ENCODE measurements at places on chromosomes 7 and 10.

DNA sequence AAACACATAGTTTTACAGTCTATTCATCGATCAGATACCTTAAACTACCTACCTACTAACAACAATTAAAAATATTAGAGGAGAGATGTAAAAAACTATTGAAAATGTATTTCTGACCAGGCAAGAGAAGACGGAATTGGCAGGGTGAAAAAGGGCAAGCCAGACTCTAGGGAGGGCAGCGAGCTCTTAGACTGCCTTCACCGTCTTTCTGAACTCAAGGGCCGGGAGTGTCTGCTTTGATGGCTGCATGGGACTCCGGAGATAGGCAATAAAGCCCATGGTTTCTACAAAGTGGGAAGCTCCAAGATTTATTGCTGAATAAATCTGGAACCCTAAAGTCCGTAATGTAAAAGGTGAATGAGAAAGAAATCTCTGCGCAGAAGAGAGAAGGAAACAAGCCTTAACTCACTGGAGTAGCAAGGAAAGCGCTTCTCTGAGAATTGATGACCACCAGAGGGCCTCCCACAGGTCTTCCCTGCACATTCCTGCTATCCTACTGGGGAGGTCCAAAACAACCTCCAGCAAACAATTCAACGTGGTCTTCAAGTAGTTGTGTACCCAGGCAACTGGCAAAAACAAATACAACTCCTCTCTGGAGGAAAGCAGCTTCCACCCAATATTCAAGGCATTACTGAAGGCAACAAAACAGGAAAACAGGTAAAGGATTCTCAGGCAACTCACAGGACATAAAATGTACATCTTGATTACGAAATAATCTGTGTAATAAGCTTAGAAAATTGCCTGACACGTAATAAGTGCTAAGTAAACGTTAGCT is 181.3 kb downstream of the SDK1 start:
- peak; percentile 51 for DNase-seq

DNA sequence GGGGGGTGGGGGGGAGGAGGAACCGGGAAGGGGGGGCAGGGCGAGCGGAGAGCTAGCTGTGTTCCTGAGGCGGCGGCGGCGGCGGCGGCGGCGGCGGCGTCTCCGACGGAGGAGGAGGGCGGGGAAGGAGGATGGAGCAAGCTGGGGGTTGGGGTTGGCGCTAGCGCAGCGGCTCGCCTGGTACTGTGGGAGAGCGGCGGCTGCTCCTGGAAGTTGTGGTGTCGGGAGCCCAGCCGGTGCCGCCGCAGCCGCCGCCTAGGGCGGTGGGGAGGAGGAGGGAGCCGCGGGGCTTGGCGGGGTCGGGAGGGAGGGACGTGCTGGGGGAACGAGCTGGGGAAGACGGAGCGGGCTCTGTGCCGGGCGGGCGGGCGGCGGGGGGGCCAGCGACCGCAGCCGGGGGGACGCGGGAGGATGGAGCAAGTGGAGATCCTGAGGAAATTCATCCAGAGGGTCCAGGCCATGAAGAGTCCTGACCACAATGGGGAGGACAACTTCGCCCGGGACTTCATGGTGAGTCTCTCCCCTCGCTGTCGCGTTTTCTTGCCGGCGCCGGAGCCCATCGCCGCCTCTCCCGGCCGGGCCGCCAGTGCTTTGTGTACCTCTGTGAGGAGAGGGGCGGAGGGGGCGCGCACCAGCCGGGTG is at the start of gene PTPN12:
Gene PTPN12, plus strand, starts transcription at position 160 of the 642 bp plus-strand sequence. Its CDS starts 252 bp downstream, at position 412.
- no peak for DNase-seq

DNA sequence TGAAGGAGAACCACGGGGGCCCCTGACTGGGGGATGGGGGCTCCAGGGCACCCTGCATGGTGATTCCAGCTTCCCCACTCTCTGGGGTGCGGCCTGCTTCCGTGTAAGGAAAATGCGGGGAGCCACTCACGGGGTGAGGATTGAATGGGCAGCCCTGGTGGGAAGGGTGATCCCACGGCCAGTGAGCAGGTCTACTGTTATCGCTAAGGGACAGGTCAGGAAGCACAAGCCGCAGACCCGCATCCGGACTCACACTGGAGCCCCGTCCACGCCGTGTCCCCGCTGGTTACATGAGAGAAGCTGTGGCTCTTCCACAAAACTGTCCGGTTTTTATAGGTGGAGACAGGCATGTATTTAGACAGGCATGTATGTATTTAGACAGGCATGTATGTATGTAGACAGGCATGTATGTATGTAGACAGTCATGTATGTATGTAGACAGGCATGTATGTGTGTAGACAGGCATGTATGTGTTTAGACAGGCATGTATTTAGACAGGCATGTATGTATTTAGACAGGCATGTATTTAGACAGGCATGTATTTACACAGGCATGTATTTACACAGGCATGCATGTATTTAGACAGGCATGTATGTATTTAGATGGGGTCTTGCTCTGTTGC is 5.7 kb downstream of the PSMG3 start:
- no peak for DNase-seq

DNA sequence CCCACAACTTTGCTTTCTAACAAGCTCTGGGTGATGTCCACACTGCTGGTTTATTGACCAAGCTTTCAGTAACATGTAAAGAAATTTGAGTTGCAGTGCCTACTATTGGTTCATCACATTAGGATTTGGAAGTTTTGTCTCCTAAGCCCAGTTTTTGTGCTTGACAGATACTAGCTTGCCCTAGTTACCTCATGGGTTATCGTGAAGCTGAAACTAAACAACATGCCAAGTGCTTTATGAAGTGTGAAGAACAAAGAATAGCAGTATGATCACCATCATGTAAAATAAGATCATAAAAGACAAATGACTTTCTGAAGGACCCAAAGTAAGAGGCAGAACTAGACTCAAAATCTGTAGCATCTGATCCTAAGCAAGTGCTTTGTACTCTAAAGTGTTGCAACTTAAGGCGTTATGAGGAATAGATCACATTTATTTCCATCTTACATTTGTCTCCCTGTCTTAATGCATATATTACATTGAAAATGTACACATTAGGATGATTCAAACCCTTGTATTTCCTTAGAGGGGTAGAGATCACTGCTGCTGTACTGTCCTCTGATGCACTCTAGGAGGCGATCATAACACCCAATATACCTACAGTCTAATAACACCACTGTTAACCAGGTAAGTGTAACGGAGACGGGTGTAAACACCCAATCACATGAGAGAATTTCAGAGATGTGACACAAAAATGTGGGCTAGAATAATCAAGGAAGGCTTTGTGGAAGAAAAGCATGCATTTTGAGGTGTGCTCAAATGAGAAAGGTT is 71.3 kb downstream of the NRCAM start:
- DNase-seq: no peak

- DNase-seq: peak; percentile 15
Observed at GRCh38 chr10:110717781-110718589, 73.8 kb downstream of the RBM20 start.

DNA sequence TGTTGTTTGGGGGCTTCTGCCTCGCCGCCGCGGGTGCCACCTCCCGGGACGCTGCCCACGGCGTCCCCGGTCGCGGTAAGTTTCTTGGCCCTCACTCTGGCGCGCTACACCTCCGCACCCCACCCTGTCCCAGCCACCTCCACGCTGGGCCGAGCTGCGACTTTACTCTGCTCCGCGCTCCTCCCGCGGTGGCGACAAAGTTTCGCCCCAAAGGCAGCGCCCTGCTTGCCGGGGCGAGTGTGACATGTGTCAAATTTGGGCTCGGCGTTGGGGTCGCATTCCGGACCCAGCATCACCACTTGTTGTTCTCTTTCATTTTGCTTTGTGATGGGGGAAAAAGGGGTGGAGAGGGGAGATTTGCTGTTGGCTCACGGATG is 167.7 kb upstream of the PPP1R3A start:
- peak; percentile 38 for DNase-seq

DNA sequence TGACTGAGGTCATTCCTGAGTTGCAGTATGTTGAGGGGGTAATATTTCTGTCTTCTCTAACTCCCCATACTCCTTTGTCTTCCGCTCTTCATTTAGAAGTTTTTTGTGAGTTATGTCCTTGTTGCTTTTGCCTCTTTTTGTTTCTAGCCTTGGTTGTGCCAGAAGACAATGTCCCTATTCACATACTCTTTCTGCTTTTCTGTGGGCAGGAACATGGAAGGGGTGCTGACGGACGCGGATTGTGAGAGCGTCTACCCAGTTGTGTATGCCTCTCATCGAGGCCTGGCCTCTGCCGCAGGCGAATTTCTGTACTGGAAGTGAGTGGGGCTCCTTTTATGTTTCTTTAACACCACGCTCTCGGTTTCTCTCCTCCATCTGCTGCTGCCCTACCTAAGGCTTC is 20.5 kb downstream of the STAG3 start:
- DNase-seq: no peak

DNA sequence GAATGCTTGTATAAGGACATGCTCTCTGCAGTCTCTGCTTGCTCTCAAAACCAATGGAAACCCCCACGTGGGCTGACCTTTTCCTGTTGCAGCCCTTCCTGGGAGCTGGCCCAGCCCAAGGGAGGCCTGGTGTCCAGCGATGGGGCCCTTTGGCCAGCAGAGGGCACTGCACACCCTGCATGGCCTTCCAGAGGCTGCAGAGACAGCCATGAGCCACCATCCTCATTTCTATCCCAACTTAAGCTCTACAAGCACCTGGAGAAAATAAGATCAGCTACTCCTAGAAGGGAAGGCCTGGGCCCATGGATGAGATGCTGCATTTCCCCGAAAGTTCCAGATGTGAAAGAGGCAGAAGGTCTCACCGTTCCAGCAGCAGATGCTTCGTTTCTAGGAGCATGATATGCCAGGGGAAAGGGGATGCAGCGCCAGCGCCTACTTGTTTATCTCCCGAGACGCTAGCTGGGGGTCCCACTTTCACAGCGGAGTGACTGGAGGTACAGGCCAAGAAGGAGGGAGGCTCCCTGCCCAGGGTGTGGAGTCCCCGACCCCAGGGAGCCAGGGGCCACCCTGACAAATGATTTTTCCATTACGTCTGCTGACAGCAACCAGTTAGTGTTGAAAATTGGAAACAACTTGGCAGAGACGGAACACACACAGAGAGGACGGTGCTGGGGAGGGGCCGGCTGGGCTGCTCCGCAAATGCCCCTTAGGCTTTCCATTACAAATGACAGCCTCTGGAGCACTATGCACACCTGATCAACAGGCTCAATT is 106.4 kb downstream of the ZRANB1 start:
- DNase-seq: peak; percentile 86

DNA sequence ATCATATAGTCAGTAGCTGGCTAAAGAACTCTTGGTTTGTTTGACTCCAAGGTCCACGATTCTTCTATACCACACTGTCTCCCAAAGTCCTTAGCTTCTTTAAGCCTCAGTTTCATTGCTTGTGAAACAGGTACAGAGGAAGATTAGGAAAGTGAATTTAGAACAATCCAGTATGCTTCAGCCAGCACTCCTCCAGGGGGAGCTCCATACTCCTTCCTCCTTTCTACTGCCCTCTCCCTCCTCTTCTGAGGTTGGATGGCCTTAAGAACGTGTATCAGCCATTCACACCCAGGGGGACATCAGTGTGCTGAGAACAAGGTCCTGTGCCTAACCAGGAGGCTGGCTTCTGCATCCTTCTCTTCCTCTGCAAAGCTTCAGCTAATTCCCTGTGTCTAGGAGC is 54.8 kb upstream of the CALD1 start:
- no peak for DNase-seq

- peak; percentile 94 for DNase-seq
Observed at GRCh38 chr10:28217848-28218247, 85.0 kb downstream of the MPP7 start.

GRCh38 chr7:96589038-96589437 is 120.6 kb downstream of the SEM1 start:
- DNase-seq: no peak

DNA sequence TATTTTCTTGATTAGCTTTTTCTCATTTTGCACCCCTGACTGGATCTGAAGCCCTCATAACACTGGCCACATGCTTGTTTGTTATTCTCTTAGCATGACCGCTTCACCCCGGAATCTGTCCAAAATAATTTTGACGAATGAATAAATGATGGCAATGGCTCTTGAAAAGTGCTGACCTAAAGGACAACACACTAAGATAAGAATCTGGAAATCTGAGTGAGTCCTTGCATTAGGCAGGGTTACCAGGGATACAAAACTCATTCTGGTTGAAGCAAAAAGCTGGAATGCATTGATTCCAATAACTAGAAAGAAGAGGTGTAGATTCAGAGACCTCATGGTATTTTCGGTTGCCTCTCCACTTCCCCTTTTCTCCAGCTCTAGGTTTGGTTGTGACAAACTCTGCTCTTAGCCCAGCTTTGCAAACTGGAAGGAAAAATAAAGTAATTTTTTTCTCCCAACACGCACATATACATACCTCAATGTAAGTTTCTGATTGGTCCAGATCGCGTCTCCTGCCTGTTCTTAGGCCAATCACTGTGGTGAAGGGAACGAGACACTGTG is 157.4 kb downstream of the SKIDA1 start:
- no peak for DNase-seq

GRCh38 chr10:72814099-72814790 is 79.3 kb upstream of the OIT3 start:
- no peak for DNase-seq

DNA sequence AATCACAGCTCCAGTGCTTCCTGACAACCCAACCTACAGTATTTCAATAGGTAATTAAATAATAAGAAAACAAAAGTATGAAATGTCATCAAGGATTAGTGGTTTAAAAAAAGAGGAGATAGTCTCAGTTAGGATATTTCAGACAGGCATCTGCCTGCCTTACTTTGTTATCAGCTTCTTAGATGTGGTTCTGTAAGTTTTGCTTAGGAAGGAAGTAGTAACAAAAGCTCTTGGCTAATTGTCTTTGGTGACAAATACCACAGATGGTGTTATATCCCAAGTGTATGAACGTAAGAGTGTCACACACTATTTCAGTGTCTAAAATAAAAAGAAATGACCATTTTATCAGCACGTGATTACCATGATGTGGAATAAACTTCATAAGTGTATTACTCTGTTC is 9.8 kb upstream of the ACTA2 start:
- DNase-seq: no peak

GRCh38 chr10:112203328-112204076 is 19.9 kb upstream of the GPAM start:
- DNase-seq: no peak

DNA sequence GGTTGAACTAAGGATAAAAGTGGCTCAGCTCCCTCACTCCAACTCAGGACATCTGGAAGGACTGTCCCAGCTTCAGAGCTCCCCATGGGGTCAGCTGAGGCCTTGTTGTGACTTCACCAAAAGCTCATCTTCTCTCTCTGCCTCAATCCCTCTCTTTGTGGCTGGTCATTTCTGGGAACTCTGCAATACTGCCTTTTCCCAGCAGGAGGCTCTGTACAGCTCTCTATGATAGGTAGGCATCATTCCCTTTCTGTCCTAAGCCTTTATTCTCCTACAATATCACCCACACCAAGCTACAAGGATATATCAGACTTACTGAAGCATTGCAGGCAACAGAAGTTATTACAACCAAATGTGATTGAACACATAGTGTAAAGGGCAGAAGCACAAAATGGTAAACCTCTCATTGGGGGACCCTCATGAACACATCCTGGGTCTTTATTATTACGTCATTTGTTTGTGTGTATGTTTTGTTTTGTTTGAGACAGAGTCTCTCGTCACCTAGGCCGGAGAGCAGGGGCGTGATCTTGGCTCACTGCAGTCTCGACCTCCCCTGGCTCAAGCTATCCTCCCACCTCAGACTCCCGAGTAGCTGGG is 36.7 kb upstream of the PRPS1L1 start:
- DNase-seq: no peak

- DNase-seq: no peak
Observed at GRCh38 chr7:117010375-117011133, 57.3 kb downstream of the ST7 start.

- peak; percentile 29 for DNase-seq
Observed at GRCh38 chr10:133009218-133009950, 67.0 kb upstream of the CFAP46 start.

- DNase-seq: no peak
Observed at GRCh38 chr7:157508477-157508881, 171.7 kb downstream of the DNAJB6 start.

GRCh38 chr10:14838582-14839304 is 637 bp downstream of the HSPA14 start:
- DNase-seq: peak; percentile 32
